GM19239 (cell line): ENCODE measurements at places on chromosomes 1 and 21.

DNA sequence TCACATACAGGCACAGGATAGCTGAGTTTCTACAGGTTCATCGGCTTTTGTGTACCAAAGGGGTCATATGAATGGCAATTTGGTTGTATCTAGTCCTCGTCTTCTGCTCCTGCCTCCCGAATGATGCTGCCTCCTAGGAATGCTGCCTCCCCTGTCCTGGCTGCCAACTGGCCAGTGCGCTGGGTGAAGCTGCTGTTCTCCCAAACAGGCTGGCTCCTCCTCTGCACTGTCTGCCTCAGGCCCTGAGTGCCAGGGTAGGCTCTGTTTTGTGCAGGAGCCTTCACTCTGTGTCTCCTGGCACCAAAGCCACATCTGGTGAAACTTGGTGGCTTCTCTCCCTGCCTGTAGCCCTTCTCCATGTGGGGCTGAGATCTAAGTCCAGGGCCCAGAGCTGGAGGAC lies 60.3 kb downstream of the RHOU start:
- DNase-seq, result no peak

DNA sequence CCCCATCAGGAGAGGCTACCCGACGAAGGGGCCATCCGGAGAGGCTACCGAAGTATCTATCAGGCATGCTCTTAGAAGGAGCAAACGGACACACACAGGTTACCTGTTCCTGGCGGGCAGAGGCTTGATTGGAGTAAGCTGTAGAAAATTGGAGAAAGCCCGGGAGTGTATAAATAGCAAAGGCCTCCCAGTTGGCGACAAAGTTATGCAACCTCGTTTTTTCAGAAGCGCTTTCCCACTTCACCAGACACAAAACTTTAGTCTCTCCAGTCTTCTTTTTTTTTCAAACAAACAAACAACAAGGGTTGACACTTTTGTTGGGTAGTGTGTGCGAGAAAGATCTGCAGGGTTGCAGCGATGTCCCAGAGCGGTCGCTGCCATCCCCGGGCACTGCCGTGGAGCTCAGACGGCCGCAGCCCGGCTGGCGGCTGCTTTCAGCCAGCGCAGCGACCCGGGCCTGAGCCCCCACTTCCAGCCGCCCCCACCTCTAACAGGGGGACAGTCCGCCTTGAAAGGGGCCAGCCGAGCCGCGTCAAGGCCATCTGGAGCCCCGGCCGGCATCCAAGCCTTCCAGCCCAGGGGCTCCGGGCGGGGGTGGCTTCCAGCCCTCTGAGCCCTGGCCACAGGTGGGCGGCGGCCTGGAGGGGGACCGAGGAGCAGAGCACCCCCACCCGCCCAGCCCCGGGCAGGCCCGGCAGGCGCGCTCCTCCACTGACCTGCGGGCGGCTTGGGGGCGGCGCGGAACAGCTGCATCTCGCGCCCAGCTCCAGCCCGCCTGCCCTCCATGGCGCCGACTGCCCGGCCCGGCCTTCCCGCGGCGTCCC lies 616 bp downstream of the MCOLN3 start:
- DNase-seq, result no peak

DNA sequence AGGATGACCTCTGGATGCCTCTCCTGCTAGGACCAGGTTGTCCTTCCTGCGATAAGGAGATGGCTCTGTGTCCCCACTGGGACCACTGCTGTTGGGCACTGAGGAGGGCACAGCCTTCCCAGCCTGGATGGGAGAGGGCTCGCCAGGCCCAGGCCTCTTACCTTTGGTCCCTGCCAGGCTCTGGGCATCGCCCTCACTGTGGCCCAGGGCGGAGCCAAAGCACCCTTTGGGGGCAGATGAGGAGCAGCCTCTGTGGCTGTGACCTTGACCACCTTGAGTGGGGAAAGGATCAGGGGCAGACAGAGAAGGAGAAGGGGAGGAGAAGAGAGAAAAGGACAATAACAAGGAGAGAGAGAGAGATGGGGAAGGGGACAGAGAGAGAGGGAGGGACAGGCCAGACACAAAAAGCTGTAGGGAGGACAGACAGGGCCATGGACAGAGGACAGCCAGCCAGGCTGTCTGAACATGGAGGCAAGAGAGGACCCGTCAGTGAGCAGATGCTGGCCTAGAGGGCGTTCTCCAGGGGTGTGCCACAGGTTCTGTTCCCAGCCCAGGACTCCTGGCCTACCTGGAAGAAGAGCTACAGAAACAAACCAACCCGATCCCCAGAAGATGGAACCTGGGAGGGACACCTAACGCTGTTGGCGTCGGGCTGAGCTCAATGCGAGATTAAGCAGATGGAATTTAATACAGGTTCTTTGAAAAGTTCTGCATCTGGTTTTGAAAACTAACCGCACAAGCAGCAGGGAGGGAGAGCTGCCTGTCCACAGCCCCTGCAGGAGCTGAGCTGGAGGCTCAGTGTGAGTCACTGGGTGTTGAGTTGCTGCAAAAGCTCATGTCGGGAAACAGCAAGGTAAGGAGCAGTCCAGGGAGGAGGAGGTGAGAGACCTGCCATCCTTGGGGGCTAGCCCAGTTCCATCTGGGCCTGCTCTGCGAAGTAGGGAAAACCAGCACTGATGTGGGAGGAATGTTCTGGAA lies 262.1 kb downstream of the PTPRU start:
- DNase-seq, result no peak

GRCh38 chr1:239922778-239923522 lies 168.7 kb upstream of the FMN2 start:
- no peak for DNase-seq

DNA sequence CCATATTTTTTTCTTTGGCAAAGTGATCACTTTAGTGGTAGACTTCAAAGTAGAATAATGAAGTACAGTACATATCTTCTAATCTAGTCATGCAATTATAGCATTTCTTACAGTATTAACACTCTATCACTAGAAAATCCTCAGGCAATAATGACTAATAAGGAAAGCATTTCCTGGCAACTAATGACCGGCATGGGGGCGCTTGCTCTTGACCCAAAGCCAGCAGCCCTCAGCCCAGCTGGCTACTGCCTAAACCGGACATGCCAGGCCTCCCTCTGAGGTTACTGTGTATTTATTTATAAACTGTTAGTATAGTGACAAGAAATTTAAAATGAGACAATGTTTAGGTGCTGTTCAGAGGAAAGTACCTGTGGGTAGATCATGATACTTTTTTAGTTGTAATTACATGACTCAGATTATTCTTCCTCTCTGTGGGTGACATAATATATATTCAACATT lies 633.8 kb downstream of the PTPRC start:
- DNase-seq, result no peak

GRCh38 chr1:32464716-32465577 lies at the start of gene ZBTB8B:
Gene ZBTB8B (plus strand): TSS chr1:32465072. CDS start chr1:32470625, 5,553 bp downstream.
- peak; percentile 48 for DNase-seq

GRCh38 chr21:36038701-36039497 lies 21.4 kb downstream of the SETD4 start:
- no peak for DNase-seq

- no peak for DNase-seq
These were observed 1.6 kb upstream of the EVA1C start for GRCh38 chr21:32410916-32411315.

GRCh38 chr1:12532405-12533315 lies 85.3 kb downstream of the DHRS3 start:
- DNase-seq, result no peak

GRCh38 chr1:169395955-169396354 lies 28.0 kb downstream of the BLZF1 start:
- no peak for DNase-seq

GRCh38 chr1:31668303-31668883 lies 23.7 kb upstream of the PEF1 start:
- DNase-seq, result no peak

DNA sequence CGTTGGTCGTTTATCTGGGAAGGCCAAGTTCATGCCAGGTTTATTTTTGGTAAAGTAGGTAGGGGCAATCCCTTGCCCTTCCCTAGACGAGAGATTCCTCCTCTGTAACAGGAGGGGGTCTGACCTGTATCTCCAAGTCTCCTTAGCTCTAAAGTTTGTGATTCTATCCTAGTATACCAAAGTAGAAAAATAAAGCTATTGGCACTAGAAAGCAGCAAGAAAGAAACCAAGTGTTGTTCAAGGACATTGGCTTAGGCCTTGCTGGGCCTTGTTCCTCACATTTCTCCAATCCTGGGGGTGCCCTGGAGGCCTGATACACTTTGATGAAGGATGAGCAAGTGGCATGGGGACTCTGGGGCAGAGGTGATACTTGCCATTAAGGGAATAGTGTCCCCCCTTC lies 814 bp downstream of the MTARC2 start:
- no peak for DNase-seq

DNA sequence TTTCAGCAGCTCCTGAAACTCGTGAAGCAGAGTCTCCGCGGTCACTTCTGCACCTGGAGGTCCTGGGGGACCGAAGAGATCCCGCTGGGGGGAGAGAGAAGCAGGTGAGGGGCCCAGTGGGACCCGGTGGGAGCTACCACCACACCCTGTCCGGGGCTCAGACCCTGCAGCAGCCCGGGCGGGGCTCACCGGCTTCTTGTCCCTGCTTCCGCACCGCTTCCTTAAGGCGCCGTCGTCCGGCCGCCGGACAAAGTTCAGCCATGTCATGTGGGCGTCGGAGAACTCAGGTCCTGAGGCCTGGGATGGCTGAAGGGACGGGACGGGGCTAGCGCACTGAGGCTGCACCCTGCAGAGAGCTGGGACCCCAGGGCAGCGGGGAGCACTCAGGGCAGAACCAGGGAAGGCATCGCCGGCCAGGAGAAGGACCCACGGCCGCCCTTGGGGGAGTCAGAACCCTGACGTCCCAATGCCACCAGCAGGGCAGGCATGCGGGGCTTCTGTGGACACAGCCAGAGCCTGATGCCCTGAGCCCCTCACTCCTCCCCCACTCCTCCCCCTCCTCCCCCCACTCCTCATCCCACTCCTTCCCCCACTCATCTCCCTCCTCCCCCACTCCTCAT lies 2.2 kb downstream of the C1QTNF12 start:
- no peak for DNase-seq

- DNase-seq, result no peak
These were observed 22.7 kb downstream of the MAB21L3 start for GRCh38 chr1:116133696-116134475.

- no peak for DNase-seq
These were observed 23.1 kb upstream of the RCC1 start for GRCh38 chr1:28482702-28483101.

- DNase-seq, result no peak
These were observed 15.8 kb downstream of the OLFM3 start for GRCh38 chr1:101980974-101981373.

GRCh38 chr1:156556354-156556753 lies 16.0 kb downstream of the IQGAP3 start:
- DNase-seq, result no peak

DNA sequence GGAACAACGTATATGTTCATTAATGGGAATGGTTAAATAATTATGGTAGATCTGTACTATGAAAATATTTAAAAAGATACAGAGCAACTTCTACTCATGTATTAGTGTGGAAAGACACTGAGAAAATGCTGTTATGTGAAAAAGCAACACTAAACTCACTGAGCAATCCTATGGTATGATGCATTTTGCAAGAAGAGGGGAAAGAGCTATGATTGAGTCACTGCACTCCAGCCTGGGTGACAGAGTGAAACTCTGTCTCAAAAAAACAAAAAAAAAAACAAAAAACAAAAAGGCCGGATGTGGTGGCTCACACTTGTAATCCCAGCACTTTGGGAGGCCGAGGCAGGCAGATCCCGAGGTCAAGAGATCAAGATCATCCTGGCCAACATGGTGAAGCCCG lies 44.4 kb downstream of the ATP5PO start:
- no peak for DNase-seq

- no peak for DNase-seq
These were observed 17.4 kb downstream of the AZIN2 start for GRCh38 chr1:33098371-33098770.

DNA sequence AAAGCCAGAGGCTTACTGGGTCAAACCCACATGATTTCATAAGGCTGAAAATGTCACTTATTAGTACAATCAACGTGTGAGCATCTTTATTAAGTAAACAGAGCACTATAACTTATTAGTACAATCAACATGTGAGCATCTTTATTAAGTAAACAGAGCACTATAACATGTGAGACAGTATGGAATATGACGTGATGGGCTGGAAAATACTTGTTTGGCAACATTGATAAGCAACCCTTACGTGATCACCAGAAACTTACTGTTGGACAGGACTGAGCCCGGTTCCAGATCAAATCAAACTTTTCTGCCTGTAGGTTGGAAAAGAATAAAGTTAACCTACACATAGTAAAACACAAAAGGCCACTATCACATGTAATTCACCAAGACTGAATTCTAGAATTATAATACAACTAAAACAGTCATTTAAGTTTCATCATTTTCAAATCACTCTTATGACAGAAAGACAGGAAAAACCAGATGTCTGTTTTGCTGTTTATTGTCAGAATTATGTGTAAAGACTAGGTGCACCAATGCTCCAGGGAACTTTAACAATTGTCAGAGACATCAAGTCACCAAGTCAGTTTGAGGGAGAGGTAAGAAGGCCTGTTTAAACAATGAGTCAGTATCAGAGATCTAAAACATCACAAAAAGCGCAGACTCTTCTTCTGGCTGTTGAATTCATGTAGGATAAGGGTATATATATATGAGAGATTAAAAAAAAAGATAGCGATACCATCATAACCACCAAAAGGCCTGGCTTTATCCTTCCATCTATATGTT lies 15.7 kb downstream of the ATPAF1 start:
- no peak for DNase-seq

- DNase-seq, result no peak
These were observed 568.3 kb upstream of the ADGRL2 start for GRCh38 chr1:81232420-81232819.

DNA sequence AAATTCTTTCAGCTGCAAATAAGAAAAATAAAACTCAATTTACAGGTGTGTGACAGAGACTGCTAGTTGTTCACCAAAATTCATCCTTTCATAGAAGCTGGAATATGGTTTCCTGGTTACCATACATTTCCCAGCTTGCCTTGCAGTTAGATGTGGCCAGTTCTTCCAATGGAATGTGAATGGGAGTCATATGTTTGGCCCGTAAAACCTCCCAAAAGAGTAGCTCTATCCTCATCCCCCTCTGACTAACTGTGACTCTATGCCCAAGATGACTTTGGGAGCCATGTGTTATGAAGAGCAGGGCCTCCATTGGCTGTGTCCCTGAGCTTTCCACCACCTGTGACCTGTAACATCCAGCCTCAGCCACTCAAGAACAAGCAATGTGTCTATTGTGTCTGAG lies 90.6 kb upstream of the NGF start:
- no peak for DNase-seq

DNA sequence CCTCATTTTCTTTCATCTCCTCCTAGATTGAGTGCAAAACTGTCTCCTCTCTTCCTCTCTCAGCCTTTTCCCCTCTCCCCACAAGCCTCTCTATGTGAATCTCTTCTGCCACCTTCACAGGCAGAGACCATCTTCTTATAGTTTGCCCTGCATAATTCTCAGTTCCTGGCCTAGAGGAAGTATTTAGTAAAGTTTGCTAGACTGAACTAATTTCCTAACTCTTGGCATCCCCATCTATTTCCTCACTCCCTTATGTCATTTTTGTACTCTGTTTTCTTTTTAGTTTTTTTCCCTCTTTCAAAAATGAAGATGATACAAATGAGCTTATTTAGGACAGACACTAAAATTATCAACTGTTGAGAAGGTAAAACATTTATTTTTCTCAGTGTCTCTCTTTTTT lies 66.0 kb downstream of the XCL2 start:
- no peak for DNase-seq
